Hippocampal formation (tissue), 2 donors: ENCODE measurements at places on chromosomes 11 and 22.

- DNase-seq = no peak
Measured at GRCh38 chr11:132895340-132895739, 637.0 kb downstream of the OPCML start.

DNA sequence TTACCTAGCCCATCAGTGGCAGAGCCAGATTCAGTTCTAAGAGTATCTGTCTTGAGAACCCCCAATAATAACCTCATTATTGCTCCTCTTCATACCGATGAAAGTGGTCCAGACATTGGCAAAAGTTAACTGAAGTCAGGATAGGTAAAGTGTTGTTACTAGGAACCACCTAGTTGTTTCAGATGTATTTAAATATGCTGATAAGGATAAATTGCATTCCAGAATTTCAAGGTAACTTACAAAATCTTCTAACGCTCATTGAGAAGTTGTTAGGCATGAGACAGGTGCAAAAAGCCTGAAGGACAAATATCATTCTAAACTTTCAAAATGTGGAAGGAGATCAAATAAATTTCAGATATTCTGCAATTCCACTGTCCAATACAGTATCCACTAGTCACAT is 27.8 kb downstream of the VWA5A start:
- no peak for DNase-seq

- DNase-seq = no peak
Measured at GRCh38 chr11:2825261-2825888, 60.2 kb downstream of the CDKN1C start.

DNA sequence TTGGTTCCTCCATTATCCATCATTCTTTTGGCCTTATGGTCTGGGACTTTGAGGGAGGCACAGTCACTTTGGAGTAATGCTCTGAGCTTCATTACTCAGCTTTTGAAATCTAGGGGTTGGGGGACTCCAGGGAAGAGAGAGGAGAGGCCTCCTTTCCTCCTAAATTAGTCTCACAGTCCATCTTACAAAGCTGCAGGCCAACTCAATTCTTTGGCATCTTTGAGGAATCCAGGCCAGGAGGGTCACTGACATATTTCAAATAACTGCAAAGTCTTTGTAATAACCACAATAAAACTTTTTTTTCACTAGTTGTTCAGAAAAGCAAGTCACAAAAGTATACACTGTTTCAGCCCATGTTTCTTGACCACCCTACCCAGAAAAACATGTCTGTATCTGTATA is 73.3 kb upstream of the FAR1 start:
- DNase-seq = no peak

DNA sequence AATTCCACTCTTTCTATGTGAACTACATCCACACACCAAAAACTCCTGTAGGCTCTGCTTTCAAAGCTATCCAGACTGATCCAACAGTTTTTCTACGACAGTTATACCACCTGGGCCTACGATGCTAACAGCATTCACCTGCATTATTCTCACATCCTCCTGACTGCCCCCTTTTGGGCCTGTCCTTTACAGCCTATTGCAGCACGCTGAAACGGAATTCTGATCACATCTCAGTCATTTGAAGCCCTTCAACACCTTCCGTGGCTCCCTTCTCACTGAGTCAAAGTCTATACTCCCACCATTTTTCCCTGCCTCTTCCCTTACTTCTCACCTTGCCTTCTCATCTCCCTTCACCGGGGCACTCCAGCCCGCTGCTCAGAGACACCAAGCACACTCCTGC is 791.3 kb upstream of the KIRREL3 start:
- no peak for DNase-seq

GRCh38 chr11:78424334-78425270 is 7.0 kb upstream of the GAB2 start:
- no peak for DNase-seq
